ENCODE measurements at places on chromosomes 3 and 15. TPM values are rescaled to one million over a fixed set of nuclear protein-coding genes. Genes with fewer than 3 reads are reported as not detected.

QARS1 gene
- total RNA-seq = 321 TPM

APOD gene
- 0.20 TPM for total RNA-seq

ACKR2 gene
- total RNA-seq = 0.76 TPM

CCDC39 gene
- not detected for total RNA-seq

ROPN1 gene
- total RNA-seq = not detected

ACOX2 gene
- not detected for total RNA-seq

CLDN1 gene
- not detected for total RNA-seq

PARP6 gene
- 81.4 TPM for total RNA-seq

DCBLD2 gene
- total RNA-seq = 0.95 TPM

GRCh38 chr15:27826411-27826810, 272.7 kb downstream of the OCA2 start:
- no peak overlapping the region for H3K4me3 ChIP-seq
- DNase-seq = no peak
- H3K4me1 ChIP-seq = no peaks in the 10 kb centered on the region
- H3K36me3 ChIP-seq = no peaks in the 10 kb centered on the region

- H3K27ac ChIP-seq = no peak overlapping the region
- no peaks in the 10 kb centered on the region for H3K36me3 ChIP-seq
- DNase-seq = no peak
- H3K27me3 ChIP-seq = no peaks in the 10 kb centered on the region
- no peaks in the 10 kb centered on the region for H3K4me1 ChIP-seq
- H3K4me3 ChIP-seq = no peak overlapping the region
Measured at GRCh38 chr3:3383461-3383860, 204.0 kb upstream of the CRBN start.

DNA sequence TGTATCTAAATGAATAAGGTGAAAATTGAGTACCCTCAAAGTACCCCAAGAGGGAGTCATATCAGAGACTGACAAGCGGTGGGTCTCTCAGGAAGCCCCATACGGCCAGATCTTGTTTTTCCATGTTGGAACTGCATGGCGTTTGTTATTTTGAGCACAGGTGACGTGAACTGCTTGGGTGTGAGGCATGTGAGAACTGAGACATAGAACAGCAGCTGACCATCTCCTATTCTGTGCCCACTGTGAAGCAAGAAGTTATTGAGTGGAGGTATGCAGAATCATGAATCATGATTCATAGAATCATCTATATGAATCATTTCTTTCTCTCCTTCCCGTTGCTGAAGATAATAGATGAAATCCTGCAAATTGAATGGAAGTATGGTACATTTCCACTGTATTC, 4.6 kb downstream of the VPS8 start:
- no peak overlapping the region for H3K27ac ChIP-seq
- H3K4me1 ChIP-seq = peaks cover 34% of the 10 kb centered on the region
- no peaks in the 10 kb centered on the region for H3K27me3 ChIP-seq
- H3K36me3 ChIP-seq = peaks cover 19% of the 10 kb centered on the region
- no peak overlapping the region for H3K4me3 ChIP-seq
- no peak for DNase-seq

DNA sequence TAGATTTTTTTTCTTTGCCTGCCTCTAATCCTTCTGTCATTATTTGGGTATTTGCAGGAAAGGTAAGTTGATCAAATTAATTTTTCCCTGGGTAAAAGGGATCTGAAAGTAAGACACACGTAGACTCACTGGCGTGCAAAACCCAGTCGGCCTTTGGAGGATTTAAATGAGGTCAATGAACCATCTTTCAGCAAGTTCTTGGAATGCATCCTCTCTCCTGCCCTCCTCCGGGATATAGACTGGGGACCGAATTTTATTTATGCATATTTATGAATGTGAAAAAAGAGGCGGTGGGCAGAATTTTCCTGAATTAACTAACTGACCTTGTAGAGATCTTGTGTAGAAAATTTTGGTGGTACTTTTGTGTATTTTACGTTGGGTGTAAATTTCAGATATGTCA, 2.2 kb downstream of the CADM2 start:
- H3K36me3 ChIP-seq = no peaks in the 10 kb centered on the region
- H3K27ac ChIP-seq = no peak overlapping the region
- no peak for DNase-seq
- H3K4me3 ChIP-seq = no peak overlapping the region
- H3K4me1 ChIP-seq = peaks cover 19% of the 10 kb centered on the region

GRCh38 chr3:16173283-16174025, 1.0 kb upstream of the GALNT15 start:
- H3K27ac ChIP-seq = no peak overlapping the region
- H3K4me1 ChIP-seq = peaks cover 6% of the 10 kb centered on the region
- H3K27me3 ChIP-seq = peaks cover 14% of the 10 kb centered on the region
- no peak for DNase-seq
- H3K36me3 ChIP-seq = no peaks in the 10 kb centered on the region
- no peak overlapping the region for H3K4me3 ChIP-seq

GRCh38 chr3:39502838-39503145, 35.3 kb downstream of the MOBP start:
- no peak overlapping the region for H3K4me3 ChIP-seq
- H3K4me1 ChIP-seq = no peaks in the 10 kb centered on the region
- no peaks in the 10 kb centered on the region for H3K36me3 ChIP-seq
- no peak overlapping the region for H3K27ac ChIP-seq
- no peak for DNase-seq
- peaks cover 32% of the 10 kb centered on the region for H3K27me3 ChIP-seq

DNA sequence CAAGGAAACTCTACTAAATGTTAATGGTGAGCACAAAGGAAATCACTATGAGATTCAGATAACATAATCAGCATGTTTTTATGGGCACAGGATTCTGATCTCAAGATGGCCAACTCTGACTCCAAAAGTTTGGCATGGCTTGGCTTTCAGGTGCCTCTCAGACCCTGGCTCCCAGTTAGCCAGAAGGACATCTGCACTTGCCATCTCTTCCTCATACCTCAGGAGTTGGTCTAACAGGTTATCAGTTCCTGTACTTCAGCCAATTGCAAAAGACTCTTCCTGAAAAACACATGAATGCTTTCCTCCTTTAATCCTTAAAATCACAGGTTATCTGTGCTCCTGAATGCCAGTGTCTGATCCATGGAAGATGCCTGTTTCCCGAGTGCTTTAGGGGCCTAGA, 25.0 kb downstream of the TMPRSS7 start:
- peaks cover 13% of the 10 kb centered on the region for H3K27me3 ChIP-seq
- no peak for DNase-seq
- no peaks in the 10 kb centered on the region for H3K36me3 ChIP-seq
- H3K4me3 ChIP-seq = no peak overlapping the region

DNA sequence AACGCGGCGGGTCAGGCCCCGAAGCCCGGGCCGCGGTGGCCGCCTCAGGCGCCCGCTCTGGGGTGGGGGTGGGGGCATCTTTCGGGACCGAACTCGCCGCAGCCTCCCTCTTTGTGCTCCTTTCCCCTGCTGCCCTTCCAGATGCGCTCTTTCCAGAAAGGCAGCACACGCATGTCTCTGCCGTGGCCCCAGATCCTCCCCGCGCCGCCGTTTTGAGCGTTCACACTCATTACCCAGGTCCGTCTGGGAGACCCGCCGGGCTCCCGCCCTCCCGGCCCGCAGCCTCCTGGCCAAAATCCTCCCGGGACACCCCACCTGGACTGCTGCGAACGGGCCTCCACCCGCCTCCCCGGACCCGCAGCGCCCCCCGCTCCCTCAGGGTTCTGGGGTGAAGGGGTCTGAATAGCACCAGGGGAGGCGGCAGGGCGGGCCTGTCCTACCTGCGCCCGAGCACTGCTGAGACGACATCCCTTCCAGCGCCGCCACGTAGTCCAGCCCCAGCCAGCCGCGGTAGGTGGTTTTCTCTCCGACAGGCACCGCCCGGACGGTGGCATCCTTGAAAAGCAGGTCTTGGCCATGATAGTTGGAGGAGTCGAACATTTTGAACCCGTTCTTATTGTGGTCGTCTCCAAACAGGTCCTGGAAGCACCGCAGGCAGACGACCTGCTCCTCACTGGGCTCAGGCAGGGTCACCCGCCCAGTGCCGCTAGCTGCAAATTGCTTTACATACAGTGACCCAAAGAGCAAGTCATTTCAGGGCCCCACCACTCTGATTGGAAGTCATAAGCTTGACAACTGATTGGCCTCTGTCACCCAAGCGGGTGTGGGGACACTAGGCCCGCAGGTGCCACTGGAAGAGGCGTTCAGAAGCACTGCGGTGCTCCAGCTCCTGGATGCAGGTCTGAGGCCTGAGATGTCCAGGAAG, 25.9 kb downstream of the MELTF start:
- peaks cover 11% of the 10 kb centered on the region for H3K4me1 ChIP-seq
- H3K4me3 ChIP-seq = peak overlapping the region; percentile 84
- H3K27ac ChIP-seq = peak overlapping the region; percentile 69
- H3K36me3 ChIP-seq = peaks cover 1% of the 10 kb centered on the region
- no peak for DNase-seq

DNA sequence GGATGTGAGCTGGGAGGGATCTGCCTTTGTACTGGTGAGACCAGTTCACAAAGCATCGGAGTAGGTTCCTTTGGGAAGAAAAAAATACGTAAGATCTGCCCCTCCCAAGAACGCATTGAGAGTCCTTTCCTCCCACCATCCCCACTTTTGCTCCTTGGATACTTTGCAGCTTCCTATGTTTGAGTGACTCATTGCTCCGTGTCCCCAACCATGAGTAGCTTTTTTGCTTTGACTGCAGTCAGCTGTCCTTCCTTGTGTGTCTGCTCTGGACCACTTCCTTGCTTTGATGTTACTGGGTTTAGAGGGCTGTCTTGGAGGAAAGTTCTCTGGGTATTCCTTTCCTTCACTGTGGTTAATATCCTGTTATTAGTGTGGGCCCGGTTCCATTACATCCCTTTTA, 43.2 kb upstream of the PTPN23 start:
- H3K36me3 ChIP-seq = peaks cover 91% of the 10 kb centered on the region
- no peaks in the 10 kb centered on the region for H3K4me1 ChIP-seq
- no peak for DNase-seq
- H3K27ac ChIP-seq = no peak overlapping the region
- no peak overlapping the region for H3K4me3 ChIP-seq

GRCh38 chr15:101162701-101163483, 89.0 kb downstream of the CHSY1 start:
- H3K27me3 ChIP-seq = no peaks in the 10 kb centered on the region
- H3K36me3 ChIP-seq = peaks cover 2% of the 10 kb centered on the region
- no peak overlapping the region for H3K27ac ChIP-seq
- no peak for DNase-seq

- H3K27me3 ChIP-seq = peaks cover 11% of the 10 kb centered on the region
- no peak for DNase-seq
- no peak overlapping the region for H3K4me3 ChIP-seq
- H3K27ac ChIP-seq = no peak overlapping the region
Measured at GRCh38 chr15:29792426-29793159, 29.7 kb downstream of the TJP1 start.

GRCh38 chr15:60134609-60135008, 130.5 kb downstream of the FOXB1 start:
- H3K4me3 ChIP-seq = no peak overlapping the region
- no peaks in the 10 kb centered on the region for H3K4me1 ChIP-seq
- H3K27ac ChIP-seq = no peak overlapping the region
- peaks cover 23% of the 10 kb centered on the region for H3K27me3 ChIP-seq
- no peak for DNase-seq

- no peak for DNase-seq
- no peak overlapping the region for H3K27ac ChIP-seq
- no peaks in the 10 kb centered on the region for H3K4me1 ChIP-seq
- no peaks in the 10 kb centered on the region for H3K27me3 ChIP-seq
- no peaks in the 10 kb centered on the region for H3K36me3 ChIP-seq
- no peak overlapping the region for H3K4me3 ChIP-seq
Measured at GRCh38 chr15:92772626-92773244, 117.2 kb upstream of the FAM174B start.

GRCh38 chr15:89362203-89363101, 27.8 kb upstream of the POLG start:
- H3K27ac ChIP-seq = no peak overlapping the region
- H3K27me3 ChIP-seq = peaks cover 71% of the 10 kb centered on the region
- no peaks in the 10 kb centered on the region for H3K36me3 ChIP-seq

- H3K4me3 ChIP-seq = no peak overlapping the region
- DNase-seq = no peak
- H3K27me3 ChIP-seq = peaks cover 1% of the 10 kb centered on the region
- no peak overlapping the region for H3K27ac ChIP-seq
- H3K4me1 ChIP-seq = peaks cover 8% of the 10 kb centered on the region
Measured at GRCh38 chr3:143902210-143902609, 53.9 kb upstream of the SLC9A9 start.

DNA sequence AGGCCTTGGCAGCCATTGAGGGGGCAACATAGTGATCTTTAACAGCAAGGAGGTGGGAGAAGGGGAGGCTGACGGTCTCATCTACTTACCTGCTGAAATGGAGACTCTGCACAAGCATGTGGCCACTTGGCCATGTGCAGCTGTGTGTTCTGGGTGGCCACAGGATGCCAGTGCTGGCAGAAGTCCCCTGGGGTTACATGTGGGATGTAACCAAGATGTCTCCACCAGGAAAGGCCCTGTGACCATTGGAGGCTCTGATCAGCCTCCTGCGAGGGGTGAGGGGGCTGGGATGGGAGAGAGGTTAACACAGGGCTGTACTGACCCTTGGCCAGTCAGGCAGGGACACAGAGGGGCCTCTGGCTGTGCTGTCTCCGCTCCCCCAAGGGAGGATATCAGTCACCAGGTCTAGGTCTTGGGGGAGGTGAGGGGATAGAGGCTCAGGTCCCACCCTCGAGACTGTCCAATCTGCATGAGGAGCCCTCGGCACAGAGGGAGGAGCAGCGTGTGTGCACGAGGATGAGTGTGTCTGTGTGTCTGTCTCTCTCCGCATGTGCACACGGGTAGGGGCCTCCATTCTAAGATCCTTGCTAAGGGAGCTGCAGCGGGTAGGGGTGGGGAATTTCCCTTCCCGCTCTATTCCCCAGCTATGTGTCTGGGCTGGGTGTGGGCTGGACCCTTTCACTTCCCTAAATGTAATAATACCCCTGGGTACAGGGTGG, 19.5 kb downstream of the PRKCD start:
- peak overlapping the region; percentile 70 for H3K4me3 ChIP-seq
- H3K4me1 ChIP-seq = peaks cover 57% of the 10 kb centered on the region
- peak; percentile 60 for DNase-seq
- H3K27me3 ChIP-seq = no peaks in the 10 kb centered on the region
- H3K36me3 ChIP-seq = peaks cover 82% of the 10 kb centered on the region
- peak overlapping the region; percentile 80 for H3K27ac ChIP-seq

- H3K27ac ChIP-seq = no peak overlapping the region
- H3K4me1 ChIP-seq = no peaks in the 10 kb centered on the region
- H3K4me3 ChIP-seq = no peak overlapping the region
- H3K36me3 ChIP-seq = no peaks in the 10 kb centered on the region
- no peak for DNase-seq
Measured at GRCh38 chr3:157518881-157519280, 15.7 kb upstream of the VEPH1 start.

GRCh38 chr3:75242012-75242735, 422.0 kb upstream of the FRG2C start:
- H3K36me3 ChIP-seq = no peaks in the 10 kb centered on the region
- no peaks in the 10 kb centered on the region for H3K27me3 ChIP-seq
- H3K4me1 ChIP-seq = no peaks in the 10 kb centered on the region
- H3K4me3 ChIP-seq = no peak overlapping the region

All from activated B cell treated with CpG ODN at 0.5 μM for 24 hours (primary cell).